ENCODE measurements at places on chromosomes 11 and 22.

- DNase-seq: no peak
These were observed 9.9 kb downstream of the B3GAT1 start for GRCh38 chr11:134401825-134402809.

GRCh38 chr11:3058753-3059664 is 1.8 kb upstream of the CARS1 start:
- no peak for DNase-seq

- no peak for DNase-seq
These were observed 101.2 kb upstream of the RAG2 start for GRCh38 chr11:36699271-36699670.

DNA sequence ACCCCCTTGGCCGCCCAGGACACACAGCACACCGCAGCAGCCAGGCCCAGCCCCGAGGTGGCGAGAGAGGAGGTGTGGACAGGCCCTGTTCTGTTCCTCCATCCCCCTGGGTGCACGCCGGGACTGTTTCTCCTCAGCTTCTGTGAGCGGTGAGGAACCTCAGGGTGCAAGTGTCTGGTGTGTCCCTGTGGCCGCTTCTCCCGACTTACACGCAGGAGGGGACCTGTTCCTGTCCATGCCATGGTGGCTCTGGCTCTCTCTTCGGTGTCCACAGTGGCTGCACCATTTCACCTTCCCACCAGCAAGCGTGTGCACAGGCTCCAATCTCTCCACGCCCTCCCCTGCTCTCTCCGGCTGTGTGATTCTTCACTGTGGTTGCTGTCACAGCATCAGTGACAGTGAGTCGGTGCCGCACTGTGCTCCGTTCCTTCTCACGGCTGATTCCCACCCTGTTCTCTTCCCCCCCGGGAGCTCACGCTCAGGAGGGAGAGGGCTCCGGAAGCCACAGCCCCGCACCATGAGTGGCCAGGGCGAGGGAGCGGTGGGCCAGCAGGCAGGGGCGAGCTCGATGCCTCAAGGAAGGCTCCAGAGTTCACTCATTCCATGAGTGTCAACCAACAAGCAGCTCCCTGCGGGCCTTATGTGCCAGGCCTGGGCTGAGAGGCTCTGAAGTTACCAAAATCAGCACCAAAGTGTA is 18.6 kb upstream of the WNT7B start:
- DNase-seq: no peak

DNA sequence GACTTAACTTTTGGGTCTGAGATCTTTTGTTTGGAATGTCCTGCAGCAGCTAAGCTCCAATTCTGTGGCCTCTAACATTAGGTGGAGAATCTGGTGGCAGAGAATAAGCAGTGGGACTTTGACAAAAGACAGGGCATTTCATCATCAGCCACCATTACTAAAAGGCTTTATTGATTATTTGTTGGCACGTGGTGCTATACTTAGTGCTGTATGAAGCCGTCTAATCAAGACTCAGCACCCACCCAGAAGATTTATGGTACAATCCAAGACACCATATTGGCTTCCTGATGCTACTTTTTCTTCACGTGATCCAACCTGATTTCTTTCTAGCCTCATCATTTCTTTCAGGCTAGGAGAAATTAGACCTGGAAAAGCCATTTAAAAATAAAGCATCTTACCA is 80.7 kb upstream of the GRAMD1B start:
- DNase-seq: no peak
